Hematopoietic multipotent progenitor cell treated with erythropoietin and hydrocortisone succinate and interleukin-3 and kit ligand, for 17 days (in vitro differentiated cells): ENCODE measurements at places on chromosomes 11 and 22.

GRCh38 chr11:73236854-73237253 is 18.8 kb downstream of the P2RY2 start:
- peak; percentile 24 for DNase-seq

- DNase-seq: no peak
Measured at GRCh38 chr22:48299124-48299523, 1528.5 kb downstream of the BRD1 start.

DNA sequence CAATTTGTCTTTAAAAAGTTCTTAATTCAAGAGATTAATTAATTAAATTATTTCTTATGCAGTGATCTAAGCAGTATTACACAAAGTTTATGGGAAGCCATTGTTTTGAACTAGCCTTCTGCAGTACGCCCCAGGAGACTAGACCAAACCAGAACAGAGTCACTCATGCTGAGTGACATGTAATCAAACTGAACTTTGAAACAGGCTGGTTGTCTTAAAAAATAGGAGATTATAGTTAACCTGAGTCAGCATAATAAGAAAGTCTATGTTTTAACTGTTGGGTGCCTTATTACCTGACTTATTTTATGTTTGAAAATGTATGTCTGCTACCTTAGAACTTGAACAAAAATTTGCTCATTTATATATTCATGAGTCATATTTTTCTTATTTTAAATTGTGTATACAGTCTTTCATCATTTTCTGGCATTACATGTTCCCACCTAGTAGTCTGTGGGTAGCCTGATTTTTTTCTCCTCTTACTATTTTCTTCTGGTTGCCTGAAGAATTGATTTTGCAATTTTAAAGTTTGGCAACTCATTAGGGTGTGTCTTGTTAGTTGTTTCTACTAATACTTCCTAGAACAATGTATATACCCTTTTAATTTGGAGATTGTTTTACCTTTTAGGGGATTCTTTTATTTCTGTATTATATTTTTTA is 161.4 kb downstream of the AASDHPPT start:
- no peak for DNase-seq

DNA sequence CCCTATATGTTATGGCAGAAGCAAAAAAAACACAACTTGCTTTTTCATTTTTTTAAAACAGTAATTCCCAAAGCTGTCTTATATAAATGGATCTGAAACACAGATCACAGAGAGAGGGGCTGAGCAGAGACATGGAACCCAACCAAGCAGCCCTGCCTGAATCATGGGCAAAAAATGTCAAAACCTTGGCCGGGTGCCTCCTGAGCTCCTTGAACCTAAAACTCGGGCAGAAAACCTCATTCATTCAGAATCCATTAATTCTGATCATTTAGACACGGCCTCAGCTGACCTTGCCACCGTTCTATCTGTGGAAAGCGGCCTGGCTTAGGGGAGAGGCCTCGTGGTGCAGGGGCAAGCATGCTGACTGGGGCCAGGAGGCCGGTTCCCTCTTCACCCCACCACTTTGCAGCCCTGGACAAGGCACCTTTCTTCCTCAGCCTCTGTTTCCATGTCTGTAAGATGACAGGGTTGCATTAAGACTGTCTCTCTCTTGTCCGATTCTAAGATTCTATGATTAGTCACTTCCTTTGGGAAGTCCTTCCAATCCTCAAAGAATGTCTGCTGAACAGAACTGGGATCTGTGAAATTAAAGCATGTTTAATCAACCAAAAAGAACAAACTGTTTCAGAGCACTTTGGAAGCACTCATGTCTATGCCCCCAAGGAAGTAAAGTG is 26.0 kb downstream of the TENM4 start:
- DNase-seq: no peak

GRCh38 chr11:45817191-45817590 is 12.2 kb downstream of the SLC35C1 start:
- no peak for DNase-seq

GRCh38 chr22:48500471-48501230 is 1327.0 kb downstream of the BRD1 start:
- no peak for DNase-seq

GRCh38 chr11:20226933-20227332 is 66.7 kb upstream of the DBX1 start:
- no peak for DNase-seq

DNA sequence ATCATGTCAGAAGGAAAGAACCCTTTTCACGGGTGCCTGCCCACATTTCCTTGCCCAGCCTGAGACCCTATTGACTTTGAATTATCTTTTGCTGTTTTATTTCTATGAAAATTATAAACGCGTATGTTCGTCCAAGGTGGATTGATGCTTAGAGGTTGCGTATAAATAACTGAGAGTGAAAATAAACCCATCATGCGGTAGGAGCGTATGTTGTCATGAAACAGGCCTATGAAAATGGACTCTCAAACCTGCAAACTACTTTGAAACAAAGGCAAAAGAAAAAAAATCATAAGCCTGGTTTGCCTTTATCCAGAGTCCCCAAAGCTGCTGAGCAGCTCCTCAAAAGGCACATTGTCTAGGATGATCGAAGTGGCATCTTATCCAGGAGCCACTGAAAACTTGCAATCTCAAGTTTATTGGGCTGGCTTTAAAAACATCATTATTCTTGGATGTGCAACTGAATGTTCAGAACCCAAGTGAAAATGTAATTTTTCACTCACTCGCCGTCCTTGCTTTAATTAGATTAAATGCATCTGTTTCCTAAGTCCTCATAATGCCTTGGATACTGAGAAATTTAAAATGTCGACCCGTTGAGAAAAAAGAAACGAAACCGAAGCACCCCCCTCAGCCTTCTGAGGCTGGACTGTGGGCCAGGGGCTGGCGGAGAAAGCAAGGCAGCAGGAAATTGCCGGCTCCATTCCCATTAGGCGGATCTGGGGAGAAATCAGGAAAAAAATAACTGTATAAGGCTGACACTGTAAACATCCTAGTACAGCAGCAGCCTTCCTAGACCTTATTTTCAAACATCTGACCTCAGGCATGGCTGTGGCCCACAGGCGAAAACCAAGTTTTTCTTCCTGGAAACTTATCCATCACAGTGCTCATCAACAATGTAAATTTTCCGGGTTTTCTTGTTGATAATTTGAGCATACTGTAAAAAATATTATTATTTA is 82.9 kb upstream of the PPARA start:
- DNase-seq: no peak

- no peak for DNase-seq
Measured at GRCh38 chr11:10625982-10626311, 57.5 kb upstream of the LYVE1 start.

GRCh38 chr22:49701380-49702067 is 126.1 kb downstream of the BRD1 start:
- DNase-seq: peak; percentile 27

DNA sequence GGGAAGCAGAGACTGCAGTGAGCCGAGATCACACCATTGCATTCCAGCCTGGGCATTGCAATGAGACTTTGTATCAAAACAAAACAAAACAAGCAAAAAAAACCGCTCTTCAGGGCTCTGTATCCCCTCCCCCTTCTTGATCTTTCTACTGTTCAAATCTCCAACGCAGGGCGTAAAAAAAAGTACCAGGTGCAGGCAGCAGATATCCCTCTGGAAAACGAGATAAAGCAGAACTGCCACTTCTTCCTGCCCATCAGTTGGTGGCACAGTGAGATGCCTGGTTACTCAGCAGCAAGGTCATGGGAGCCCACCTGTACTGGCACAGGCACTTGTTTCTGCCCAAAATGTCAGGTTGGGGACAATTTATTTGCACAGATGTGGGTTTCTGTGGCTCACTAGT is 11.2 kb downstream of the CCS start:
- DNase-seq: peak; percentile 90

GRCh38 chr11:117181586-117182550 is 3.3 kb downstream of the SIDT2 start:
- no peak for DNase-seq

DNA sequence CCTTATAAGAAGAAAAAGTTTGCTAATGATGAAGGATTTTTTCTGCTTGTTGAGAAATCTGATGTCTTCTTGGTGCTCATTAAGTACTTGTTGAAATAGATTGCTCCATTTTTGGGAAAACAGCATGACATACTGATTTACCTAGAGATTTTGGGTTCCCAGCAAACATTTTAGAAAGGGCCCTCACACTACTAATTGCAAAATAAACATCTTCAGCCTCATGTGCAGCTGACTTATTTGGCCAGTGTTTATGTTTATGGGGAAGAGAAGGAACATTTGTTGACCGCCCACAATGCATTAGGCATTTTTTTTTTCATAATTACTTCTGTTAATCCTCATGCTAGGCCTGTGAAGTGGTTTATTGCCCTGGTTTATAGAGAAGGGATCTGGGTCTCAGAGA is 40.1 kb downstream of the LDLRAD3 start:
- DNase-seq: no peak

- no peak for DNase-seq
Measured at GRCh38 chr11:79675081-79675480, 234.3 kb upstream of the TENM4 start.

DNA sequence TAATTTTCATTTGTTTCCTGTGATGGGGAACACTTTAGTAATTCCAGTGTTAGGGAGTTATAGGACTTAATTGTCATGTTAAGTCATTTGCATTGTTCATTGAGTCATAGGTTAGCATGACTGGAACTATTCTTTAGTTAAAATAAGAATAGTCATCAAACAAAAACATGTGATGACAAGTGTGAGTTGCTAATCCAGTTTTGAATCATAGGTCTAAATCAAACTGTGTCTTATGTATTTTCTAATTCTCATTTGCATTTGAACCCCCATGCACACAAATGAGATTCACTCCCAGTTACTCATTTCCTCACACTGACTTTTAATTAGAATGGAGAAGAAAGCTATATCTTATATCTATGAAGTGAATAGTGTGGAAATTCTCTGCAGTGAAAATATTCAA is 405.6 kb downstream of the LRRC4C start:
- DNase-seq: no peak

DNA sequence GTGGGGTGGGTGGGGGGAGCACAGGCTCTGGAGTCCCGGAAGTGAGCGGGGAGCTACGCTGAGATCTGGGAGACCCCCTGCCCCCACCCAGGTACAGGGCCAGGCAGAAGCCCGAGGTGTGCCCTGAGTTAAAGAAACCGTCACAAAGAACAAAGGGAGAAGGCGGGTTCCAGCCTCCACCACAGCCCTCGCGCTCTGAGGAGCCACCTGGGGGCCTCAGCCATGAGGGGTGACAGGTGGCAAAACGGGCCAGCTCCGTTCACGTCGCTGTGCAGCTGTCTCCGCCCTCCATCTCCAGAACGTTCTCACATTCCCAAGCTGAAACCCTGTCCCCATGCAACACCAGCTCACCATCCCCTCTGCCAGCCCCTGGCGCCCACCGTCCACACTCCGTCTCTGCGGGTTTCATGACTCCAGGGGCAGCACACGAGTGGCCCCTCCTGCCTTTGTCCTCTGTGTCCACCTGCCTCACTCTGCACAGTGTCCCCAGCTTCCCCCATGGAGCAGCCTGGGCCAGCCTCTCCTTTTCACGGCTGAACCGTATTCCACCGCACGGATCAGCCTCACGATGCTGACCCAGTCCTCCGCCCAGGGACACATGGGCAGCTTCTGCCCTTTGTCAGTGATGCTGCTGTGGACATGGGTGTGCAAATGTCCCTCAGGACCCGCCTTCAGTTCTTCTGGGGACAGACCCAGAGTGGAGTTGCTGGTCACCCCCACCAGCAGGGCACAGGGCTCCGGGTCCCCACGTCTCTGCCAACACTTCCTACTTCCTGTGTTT is 1.7 kb upstream of the MUC5B start:
- DNase-seq: no peak

GRCh38 chr11:116226731-116227130 is 546.1 kb downstream of the BUD13 start:
- DNase-seq: no peak

DNA sequence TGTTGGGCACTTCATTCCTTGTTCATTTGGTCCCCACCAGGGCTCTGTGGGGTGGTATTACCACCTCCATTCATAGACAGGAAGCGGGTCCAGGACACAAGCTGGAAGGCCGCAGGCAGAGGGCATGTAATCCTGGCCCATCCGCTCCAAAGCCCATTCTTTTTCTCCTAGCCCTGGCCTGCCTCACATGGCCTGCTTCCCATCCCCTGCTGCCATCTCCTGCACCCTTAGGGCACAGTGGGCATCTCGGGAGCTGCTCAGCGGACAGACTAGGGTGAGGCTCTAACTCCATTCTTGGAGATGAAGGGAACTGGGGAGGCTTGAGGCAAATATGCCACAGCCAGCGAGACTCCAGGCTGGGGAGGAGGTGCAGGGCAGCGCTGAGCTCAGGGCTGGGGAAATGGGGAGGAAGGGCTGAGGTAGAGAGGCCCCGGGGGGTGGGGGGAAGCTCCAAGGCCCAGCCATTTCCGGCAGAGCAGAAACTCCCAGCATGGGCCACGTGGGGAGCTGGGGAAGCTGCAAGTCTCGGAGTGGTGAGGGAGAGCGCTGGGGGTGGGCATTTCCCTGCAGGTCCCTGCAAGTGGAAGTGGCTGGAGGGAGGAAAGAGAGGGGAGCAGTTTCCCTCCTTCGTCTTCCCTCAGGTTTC is 14.3 kb upstream of the BCL9L start:
- no peak for DNase-seq

DNA sequence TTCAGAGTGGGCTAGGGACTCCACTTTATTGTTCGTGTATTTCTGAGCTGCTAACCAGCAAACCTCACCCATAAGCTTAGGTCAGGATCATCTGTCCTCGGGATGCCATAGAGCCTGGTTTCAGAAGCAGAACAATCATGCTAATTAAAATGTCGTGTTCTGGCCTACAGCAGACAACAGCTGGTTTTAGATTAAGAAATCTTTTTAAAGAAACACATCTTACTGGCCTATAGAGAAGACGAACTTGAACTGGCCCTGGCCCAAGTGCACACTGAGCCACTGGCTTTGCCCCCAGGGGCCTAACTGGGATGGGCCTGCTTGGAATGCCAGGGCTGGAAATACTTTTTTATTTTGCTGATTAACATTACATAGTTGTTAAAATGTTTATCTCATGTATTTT is 63.2 kb downstream of the ALX4 start:
- no peak for DNase-seq

DNA sequence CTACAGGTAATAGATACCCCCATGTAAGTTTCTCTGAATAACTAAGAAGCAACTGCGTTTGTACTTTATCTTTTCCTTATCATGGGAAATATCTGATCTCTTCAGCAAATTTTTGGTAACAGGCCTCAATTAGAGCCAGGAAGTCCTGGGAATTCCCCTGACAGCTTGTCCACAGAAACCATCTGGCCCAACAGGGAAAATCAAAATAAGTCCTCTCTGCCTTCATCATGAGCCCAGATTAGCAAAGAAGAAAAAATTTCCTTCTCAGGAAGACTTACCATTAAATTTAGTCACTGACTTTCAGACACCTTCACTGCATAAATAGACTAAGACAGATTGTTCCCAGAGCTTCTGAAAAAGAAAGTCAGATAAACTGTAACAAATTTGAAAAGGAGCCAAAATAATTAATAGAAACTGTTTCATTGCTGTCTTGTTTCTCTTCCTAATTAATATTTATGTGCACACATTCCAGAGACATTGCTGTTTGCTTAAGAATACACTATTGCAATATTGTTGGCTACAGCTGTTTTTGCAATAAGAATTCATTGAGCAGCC is 278.1 kb upstream of the FAT3 start:
- DNase-seq: no peak

GRCh38 chr11:70603756-70604211 is 205.5 kb downstream of the CTTN start:
- DNase-seq: no peak
